ENCODE measurements at places on chromosomes 1 and 21.

- DNase-seq: no peak
Observed at GRCh38 chr1:17276568-17276967, 27.7 kb downstream of the PADI3 start.

DNA sequence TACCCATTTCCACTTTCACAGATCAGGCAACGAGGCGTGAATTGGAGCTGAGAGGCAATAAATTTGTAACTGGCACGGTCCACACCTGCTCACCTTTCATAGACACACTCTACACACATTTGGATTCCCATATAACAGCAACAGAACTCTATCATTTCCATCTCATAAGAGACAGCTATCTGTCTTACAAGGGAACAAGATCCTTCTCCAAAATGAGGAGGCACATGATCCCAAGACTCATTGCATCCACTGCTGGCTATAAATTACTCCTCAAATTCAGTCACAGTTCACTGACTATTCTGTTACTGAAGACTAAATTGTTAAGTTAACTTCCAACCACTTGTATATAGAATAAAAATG is 342.8 kb downstream of the MATN1 start:
- no peak for DNase-seq

DNA sequence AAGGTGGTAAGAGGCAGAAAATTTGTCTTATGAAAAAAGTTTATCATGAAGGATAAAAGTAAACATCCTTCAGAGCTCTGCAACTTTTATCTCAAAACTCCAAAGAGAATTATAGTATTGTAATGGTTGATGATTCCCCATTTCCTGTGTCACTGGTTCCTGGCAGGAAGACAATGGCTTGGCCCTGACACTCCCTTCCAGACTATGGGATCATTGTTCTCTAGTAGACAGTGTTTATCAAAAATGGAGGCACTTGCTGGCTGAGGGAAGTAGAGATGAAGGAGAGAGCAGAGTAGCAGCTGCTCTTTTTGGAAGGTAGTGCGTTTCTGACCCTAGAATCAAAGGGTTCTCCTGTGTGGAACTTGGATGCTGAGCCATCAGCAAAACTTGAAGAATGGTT is 145.9 kb upstream of the ATP1B1 start:
- no peak for DNase-seq

- no peak for DNase-seq
Observed at GRCh38 chr1:226977643-226978431, 37.7 kb downstream of the COQ8A start.

DNA sequence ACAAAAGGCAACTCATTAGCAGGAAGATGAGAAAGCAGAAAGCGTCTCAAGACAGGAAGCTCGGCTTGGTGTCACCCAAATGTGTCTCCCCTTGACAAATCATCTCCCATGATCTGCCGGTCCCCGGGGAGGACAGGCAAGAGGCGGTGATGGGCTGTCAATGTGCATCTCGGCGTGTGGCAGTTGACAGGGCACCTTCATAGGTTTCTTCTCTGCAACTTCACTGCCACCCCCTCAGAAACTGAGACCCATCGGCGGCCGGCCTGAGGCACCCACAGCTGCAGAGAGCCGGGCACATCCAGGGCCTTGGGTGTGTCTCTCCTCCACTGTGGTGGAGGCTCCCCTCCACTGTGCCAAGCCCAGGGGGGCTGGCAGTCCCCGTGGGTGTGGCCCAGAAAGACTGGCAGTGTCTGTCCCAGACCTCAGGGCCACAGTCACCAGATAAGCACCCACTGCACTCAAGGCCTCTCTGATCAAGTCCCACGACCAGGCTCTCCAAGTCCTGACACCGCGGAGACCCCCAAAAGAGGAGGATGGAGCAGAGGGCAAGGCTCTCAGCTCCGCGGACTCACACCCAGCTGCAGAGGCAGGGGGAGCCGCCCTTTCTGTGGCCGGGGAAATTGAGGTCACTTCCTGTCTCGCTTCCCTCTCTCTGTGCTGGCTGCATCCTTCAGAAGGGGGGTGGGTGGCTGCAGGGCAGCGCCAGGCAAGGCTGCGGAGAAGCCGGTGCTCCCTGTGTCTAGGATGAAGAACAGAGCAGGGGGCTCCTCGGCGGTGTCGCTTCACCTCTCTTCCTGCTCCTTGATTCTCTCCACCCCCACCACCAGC is 39.6 kb upstream of the LBR start:
- DNase-seq: peak; percentile 58

DNA sequence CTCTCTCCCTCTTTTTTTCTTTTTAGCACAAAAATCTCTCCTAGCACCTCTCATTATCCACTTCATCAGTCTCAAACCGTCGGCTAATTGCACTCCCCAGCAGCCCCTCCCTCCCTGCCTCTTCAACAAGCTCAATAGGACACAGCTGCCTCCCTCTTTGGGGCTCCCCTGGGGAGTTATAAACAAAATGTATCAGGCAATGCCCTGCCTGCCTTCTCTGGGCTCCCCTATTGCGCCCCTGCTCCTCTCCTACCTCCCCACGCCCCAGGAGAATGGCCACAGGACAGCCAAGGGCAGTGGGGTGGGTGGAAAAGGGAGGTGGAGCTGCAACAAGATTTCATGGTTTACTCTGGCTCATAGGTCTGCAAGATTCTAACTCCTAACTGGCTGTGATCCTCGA is 147.1 kb upstream of the GRIK3 start:
- no peak for DNase-seq

GRCh38 chr1:40241362-40241761 is 6.4 kb upstream of the TMCO2 start:
- DNase-seq: no peak

GRCh38 chr1:55259911-55260609 is 44.9 kb upstream of the USP24 start:
- no peak for DNase-seq

DNA sequence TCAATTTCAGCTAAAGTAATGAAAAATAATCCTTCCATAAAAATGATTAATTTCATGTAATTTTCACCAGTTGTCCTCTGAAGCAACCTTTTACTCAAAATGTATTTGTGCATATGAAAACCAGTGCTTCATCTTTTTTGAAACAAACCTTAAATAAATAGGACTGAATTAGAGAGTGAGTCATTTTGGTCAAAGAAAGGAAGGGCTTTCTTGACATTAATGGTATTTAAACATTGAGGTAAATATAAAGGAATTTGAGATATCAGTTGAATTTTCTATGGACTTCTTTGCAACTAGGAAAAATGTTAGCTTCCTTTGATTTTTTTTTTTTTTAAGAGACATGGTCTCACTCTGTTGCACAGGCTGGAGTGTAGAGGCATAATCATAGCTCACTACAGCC is 38.7 kb downstream of the SNX7 start:
- no peak for DNase-seq

GRCh38 chr1:67843746-67844145 is 10.5 kb upstream of the GNG12 start:
- no peak for DNase-seq

- DNase-seq: no peak
Observed at GRCh38 chr1:59156051-59156450, 140.8 kb upstream of the FGGY start.

GRCh38 chr1:47184090-47184821 is 5.6 kb downstream of the PDZK1IP1 start:
- no peak for DNase-seq

- no peak for DNase-seq
Observed at GRCh38 chr1:30033256-30034104, 689.9 kb downstream of the MATN1 start.

GRCh38 chr1:72326494-72326893 is 44.2 kb upstream of the NEGR1 start:
- no peak for DNase-seq

GRCh38 chr1:12428334-12428733 is 189.7 kb downstream of the DHRS3 start:
- no peak for DNase-seq

- no peak for DNase-seq
Observed at GRCh38 chr1:226223786-226224244, 351 bp downstream of the MIXL1 start.

DNA sequence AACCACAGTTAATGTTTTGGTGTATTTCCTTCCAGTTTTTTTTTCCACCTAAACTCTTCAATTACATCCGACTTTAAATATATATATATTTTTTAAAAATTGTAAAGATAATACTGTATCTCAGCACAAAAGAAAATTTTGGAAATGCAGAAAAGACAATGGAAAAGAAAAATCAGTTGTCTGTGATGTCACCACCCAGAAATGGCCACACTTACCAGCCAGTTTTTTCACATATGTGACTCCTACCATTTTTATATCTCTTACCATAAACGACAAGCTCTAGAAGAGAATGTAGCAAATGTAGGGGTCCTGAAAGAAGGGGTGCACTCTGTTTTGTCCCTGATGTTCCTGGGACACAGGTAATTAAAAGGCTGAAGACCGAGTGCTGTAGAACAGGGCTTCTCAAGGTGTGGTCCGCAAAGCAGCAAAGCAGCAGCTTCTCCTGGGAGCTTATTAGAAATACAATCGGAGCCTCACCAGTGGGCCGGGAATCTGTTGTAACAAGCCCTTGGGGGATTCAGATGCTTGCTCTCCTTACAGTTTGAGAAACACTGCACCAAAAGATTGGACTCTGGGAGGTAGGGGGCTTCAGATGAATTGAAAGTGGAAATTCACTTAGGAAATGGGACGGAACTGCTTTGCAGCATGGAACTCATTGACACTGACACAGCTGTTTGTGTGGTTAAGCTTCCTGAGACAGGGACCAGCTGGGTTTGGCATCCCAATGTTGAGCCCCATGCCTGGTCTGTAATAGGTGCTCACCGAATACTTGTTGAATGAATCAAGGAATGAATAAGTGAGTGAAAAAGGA is 44.1 kb downstream of the ALPL start:
- no peak for DNase-seq

DNA sequence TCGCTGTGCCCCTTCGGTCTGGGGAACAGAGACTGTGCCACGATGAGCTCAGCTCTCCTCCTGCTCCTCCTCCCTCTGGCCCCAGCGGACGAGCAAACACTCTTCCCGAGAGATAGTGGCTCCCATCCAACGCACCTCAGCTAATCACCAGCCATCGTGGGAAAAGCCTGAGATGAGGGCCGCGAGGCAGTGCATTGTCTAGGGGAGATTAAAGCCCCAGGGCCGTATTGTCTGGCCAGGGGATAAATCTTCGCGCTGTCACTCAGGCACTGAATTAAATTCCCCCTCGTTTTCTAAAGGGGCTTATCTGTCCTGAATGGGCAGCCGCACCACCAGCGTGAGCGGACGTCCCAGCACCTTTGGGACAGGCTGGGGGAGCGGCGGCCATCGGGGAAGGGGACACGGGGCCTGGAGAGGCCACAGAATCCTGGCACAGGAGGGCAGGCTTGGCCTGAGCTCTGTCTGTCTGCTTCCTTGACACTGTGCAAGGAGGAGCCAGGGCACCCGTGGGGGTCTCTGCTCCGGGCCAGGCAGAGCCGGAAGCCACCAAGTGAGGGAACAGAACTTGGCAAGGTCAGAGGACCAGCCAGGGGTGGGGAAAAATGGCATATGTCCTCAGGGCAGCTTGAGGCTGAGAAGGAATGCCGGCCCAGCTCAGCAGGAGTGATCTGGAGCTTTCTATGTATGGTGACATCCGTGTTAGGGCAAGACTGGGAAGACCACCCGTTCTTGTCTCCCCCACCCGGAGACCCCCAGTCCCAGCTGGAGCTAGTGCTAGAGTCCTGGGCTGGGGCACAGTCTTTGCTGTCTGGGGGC is 32.3 kb downstream of the PRDM16 start:
- no peak for DNase-seq

DNA sequence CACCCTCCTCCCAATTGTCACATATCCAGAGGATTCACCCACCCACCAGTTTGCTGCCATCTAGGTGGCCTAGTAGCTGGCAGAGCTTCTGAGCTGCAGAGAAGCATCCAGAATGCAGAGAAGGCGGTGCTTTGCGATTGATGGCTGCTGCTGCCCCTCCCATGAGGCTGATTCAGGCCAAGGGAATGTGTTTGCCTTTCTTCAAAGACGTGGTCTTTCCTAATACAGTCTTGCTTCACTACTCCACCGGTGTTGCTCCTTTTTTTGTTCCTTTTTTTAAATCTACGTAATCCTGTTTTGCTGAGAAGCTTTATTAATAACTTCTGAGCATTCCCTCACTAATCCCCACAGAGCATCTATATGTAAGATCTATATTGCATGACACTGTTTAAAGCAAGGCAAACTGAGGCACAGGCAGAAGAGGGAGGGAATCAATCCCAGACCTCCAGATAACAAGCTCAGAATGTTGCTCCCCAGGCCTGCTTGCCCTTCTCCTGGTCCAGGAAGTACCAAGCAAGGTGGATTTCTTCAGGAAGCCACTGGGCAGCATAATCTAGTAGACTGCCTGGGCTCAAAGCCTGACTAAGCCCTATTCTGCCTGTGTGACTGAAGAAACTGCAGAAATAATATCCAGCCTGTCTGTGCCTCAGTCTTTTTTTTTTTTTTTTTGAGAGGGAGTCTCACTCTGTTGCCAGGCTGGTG is 275.5 kb upstream of the FMN2 start:
- no peak for DNase-seq

DNA sequence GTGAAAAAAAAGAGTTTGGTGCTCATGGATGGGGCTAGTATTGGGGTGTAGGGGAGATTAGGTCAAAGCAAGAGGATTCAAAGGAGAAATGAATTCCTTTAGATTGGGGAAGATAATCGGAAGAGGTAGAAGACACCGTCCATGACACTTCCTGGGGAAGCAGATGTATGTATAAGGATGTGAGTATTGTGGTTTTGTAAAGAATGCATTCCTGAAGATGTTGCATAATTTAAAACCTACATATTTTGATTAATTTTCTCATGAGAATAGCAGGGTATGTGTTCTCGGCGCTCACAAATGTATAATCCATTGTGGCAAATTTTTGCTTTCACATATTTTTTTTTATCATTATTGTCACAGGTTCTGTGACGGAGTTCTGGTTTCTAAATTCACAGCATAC is 5.5 kb upstream of the LGALS8 start:
- no peak for DNase-seq

DNA sequence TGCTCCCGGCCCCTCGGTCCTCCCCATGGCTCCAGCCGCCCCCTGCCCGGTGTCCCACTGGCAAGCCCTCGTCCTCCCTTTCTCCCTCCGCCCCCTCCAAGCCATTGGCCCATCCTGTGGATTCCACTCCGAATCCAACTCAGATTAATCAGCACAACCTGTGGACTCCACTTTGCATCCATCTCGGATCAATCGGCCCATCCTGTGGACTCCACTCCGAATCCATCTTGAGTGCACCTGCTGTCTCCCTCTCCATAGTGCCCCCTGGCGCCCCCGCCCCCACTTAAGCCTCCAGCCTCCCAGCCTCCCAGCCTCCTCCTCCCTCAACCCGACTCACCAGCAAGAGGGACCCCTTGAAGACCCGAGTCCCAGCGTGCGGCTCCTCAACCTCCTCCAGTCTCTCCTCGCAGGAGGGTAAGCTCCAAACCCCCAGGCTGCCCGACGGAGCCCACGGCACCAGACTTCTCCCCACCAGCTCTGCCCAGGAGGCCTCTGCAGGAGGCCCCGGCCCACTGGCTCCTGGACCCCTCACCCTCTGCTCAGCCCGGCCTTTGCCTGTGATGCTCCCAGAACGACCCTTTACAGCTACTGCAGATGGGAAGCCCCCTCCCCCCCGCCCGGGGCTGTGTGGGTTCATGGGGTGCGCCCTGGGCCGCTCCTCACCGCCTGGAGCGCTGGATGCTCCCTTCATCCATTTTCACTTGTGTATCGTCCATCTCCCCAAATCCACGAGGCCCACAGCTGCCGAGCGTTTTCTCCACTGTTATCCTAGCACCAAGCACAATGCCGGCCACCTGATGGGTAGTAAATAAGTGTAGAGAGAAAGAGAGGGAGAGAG is 40.6 kb upstream of the TSPEAR start:
- DNase-seq: no peak

GRCh38 chr1:108962681-108963051 is 618 bp downstream of the CLCC1 start:
- no peak for DNase-seq
